Stimulated activated CD4-positive, alpha-beta T cell treated with anti-CD3 and anti-CD28 coated beads, Interleukin-1b, Interleukin-23, amount 100 ng/mL, for 1 hour (primary cell): ENCODE measurements at places on chromosomes 5 and 9.

- DNase-seq = no peak
These were observed 22.5 kb downstream of the ADAMTSL1 start for GRCh38 chr9:18496256-18497000.

DNA sequence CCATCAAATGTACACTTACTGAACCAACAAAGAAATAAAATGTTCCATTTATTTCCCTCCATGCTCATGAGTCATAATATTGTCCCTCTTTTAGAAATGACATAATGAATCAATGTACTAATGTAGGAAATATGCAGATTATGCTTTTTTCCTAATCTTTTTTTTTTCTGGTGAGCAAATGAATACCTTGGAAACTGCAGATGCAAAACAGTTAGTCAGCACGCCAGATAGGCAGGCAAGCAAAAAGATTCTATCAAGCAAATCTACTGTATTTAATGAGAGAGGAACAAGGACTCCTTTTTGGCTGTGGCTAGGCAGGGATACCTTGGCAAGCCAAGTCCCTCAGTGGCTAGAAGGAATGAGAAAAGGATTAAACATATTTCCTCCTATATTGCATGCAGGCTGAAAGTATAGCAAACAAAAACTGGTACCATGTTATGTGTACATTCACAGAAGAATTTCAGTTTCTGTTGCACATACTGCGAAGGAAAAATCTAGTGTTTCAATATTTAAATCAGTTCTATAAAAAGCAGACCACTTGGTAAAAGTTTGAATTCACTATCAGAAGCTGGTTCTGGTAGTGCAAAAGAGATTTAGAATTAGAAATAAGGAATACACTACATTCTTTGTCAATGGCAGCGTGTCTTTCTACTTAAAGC lies 605.4 kb downstream of the TLE1 start:
- no peak for DNase-seq

DNA sequence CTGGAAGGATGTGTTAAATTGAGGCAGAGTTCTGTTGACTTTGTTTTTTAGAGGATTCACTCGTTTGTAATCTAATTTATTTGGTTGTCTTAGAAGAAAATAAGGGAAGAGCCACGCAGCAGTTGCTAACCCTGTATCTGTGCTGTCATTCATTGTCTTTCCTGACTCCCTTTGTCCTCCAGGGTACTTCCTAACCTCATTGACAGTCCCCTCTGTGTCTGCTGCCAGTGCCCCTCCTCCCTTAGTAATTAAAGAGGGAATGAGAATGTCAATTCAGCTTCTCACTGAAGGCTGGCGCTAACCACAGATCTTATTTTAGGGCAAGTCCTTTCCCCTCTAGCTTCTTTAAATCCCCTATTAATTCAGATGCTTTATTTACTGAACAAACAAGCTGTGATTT lies 84.0 kb downstream of the MAST4 start:
- no peak for DNase-seq

GRCh38 chr5:35294976-35295375 lies 64.7 kb upstream of the PRLR start:
- DNase-seq = no peak

GRCh38 chr5:100970646-100971255 lies 67.7 kb upstream of the ST8SIA4 start:
- DNase-seq = no peak

GRCh38 chr5:93735378-93735777 lies 6.0 kb downstream of the POU5F2 start:
- DNase-seq = no peak

GRCh38 chr5:51202161-51202560 lies 181.1 kb upstream of the ISL1 start:
- no peak for DNase-seq

GRCh38 chr5:178137991-178138390 lies 7.2 kb downstream of the RMND5B start:
- no peak for DNase-seq

DNA sequence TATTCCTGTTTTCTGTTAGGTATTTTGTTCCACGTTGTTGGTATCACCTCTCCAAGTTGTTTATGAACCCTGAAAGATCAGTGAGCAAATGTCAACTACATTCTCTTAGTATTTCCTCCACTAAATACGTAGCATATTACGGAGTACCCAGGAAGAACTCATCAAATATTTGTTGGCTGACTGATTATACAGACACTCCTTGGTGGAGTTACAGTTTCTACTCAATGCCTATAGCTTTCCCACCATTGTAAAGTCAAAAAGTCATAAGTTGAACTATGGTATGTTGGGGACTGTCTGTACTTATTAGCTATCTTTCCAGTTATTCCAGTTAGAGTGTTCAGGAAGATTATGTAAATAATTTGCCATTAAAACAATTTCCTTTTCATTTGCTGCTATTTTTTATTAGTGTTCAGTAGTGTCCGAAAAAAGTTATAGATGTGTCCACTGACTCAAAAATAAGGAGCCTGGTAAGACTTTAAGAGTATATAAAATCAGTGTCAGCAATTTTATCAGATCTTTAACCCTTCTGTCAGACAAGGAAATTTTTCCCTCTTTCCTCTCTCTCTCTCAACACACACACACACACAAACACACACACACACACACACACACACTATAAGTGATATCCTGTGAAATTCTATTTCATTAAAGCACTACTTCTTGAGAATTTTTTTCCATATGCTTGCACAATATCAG lies 6.8 kb upstream of the APBA1 start:
- no peak for DNase-seq

GRCh38 chr9:94787266-94787665 lies 60.8 kb downstream of the AOPEP start:
- DNase-seq = no peak

GRCh38 chr9:76161541-76161940 lies 232.7 kb downstream of the RFK start:
- DNase-seq = no peak

DNA sequence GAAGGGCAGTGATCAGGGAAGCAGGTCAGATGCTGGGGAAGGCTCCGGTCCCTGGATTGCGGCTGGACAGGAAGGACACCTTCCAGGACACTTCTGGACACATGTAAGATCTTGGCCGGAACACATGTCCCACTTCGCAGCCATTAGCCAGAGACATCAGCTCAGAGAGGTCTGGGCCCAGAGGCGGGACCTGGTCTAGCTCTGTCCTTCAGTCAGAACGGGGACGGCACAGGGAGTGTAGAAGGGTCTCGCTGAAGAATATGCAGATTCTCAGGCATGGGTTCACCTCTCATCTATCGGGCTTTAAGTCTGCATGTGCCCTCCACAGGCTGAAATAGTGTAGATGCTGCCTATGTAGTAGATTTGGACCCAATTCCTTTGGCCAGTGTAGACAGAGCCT lies 73.3 kb downstream of the NTNG2 start:
- no peak for DNase-seq

DNA sequence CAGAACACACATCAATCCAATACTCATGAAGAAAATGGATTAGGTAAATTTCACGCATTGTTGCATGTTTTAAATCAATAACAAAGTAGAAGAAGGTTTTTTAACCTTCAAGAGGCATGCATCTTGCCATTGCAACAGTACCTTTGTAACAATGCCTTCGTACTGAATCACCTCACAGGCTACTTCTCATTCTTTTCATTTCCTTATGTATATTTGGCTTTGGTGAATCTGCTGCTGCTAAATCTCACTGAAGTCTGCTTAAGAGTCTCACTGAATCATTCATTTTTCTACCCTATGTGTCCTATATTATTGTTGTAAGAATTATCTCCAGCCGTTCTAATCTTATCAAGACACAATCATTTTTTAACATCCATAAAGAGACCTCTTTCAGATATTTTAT lies 152.5 kb downstream of the CDH10 start:
- DNase-seq = no peak

GRCh38 chr9:83267741-83268140 lies 204.8 kb upstream of the RASEF start:
- DNase-seq = no peak

- no peak for DNase-seq
These were observed 25.3 kb downstream of the DENND4C start for GRCh38 chr9:19255821-19256220.

- no peak for DNase-seq
These were observed 1.5 kb downstream of the KLF9 start for GRCh38 chr9:70412832-70413463.

DNA sequence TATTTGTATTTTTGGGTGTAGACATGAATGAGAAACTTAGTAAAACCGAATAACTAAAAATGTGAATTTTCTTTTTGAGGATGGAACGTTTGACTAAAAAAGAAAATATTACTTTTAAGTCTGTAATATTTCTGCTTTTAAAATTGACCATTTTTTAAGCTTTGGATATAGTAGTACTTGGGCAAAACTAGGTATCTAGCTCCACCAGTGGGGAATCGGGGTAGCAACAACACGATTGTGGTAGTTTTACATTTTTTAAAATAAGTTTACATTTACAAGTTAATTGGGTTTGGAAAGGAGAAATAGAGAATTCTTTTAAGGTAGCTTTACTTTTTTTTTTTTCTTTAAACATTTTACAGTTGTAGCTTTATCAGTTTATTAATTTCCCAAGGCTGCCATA lies 154.4 kb downstream of the MAN2A1 start:
- DNase-seq = no peak

GRCh38 chr9:35928591-35929452 lies 19.5 kb downstream of the SPAAR start:
- no peak for DNase-seq

- no peak for DNase-seq
These were observed 114.6 kb upstream of the MAP3K1 start for GRCh38 chr5:56700711-56701110.
